WTC11 (cell line): ENCODE measurements at places on chromosomes 16 and 17. TPM values are rescaled to one million over a fixed set of nuclear protein-coding genes. Genes with fewer than 3 reads are reported as not detected.

ZNF267 gene
- total RNA-seq: 18.6 to 25.3 TPM (median 21.8 TPM) in 3 replicates

NFATC3 gene
- 32.5 to 34.6 TPM (median 33.3 TPM) in 3 replicates for total RNA-seq

NCBP3 gene
- total RNA-seq: 48.7 to 51.3 TPM (median 49.6 TPM) in 3 replicates

OR3A3 gene
- not detected in 3 replicates for total RNA-seq

RBL2 gene
- 33.9 to 38.4 TPM (median 34.1 TPM) in 3 replicates for total RNA-seq

TMEM231 gene
- 9.2 to 12.0 TPM (median 10.7 TPM) in 3 replicates for total RNA-seq

GLIS2 gene
- total RNA-seq: 19.5 to 23.0 TPM (median 20.1 TPM) in 3 replicates

CHST6 gene
- total RNA-seq: 20.2 to 23.2 TPM (median 23.1 TPM) in 3 replicates

- peaks cover 7% of the 10 kb centered on the region for H3K36me3 ChIP-seq
- no peak for DNase-seq
- no peaks in the 10 kb centered on the region for H3K4me1 ChIP-seq
- no peak overlapping the region for H3K4me3 ChIP-seq
- no peak overlapping the region for H3K27ac ChIP-seq
- peaks cover 11% of the 10 kb centered on the region; the same call in 1 of the 2 replicates for H3K27me3 ChIP-seq
These were observed 68.0 kb downstream of the AKAP1 start for GRCh38 chr17:57152967-57153528.

GRCh38 chr16:78244131-78244895 is 144.9 kb downstream of the WWOX start:
- DNase-seq: no peak
- no peak overlapping the region for H3K4me3 ChIP-seq
- H3K4me1 ChIP-seq: peaks cover 7% of the 10 kb centered on the region
- H3K36me3 ChIP-seq: no peaks in the 10 kb centered on the region
- H3K27ac ChIP-seq: no peak overlapping the region

DNA sequence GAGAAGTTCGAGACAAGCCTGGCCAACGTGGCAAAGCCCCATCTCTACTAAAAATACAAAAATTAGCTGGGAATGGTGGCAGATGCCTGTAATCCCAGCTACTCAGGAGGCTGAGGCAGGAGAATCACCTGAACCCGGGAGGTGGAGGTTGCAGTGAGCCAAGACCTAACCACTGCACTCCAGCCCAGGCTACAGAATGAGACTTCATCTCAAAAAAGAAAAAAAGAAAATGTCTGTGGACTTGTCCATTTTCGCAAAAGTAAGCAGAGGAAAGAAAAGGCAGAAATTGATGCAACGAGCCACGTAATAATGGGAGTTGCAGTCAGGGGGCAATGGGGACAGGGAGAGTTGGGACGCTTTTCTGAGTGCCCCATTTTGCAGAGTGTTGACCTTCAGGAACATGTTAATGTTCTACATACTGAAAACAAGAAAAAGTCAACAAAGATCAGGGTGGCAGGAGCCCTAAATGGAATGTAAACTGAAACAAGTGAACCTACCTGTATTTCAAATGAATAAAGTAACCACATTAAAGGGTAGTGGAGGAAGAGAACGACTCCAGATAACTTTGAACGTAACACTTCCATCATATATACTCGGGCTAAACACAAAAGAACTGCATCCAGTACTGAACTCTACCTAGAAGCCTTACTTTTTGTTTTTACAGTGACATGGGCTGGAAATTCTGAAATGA is 76.4 kb downstream of the CNGB1 start:
- peaks cover 34% of the 10 kb centered on the region for H3K4me1 ChIP-seq
- DNase-seq: no peak
- H3K27ac ChIP-seq: 0 out of 2 replicates have a peak overlapping the region, but pooled peaks have one; percentile 7
- H3K4me3 ChIP-seq: no peak overlapping the region
- H3K27me3 ChIP-seq: no peaks in the 10 kb centered on the region

GRCh38 chr17:28925912-28926365 is 23.1 kb upstream of the DHRS13 start:
- no peak for DNase-seq
- 0 out of 2 replicates have a peak, but pooled peaks cover 4% of the 10 kb centered on the region for H3K4me1 ChIP-seq
- no peak overlapping the region for H3K4me3 ChIP-seq
- H3K27me3 ChIP-seq: no peaks in the 10 kb centered on the region
- peak overlapping the region; percentile 67 for H3K27ac ChIP-seq

DNA sequence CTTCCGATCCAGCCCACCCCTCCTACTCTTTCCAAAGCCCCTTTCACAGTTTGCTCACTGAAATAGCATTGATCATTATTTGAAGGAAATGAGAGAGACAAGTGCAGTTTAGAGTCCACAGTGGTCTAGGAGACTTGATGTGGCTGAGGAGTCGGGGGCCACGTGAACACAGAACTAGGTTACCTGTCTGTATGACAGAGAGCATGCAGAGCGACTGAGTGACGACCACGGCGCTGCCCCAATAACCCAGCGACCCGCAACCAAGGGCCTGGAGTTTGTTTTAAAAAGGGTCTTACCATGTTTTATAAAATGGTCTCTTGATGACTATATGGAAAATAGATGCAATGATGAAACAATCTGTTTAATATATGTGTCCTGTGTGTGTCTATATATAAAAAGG is 39.5 kb downstream of the NDEL1 start:
- no peak for DNase-seq
- peaks cover 70% of the 10 kb centered on the region for H3K36me3 ChIP-seq
- no peaks in the 10 kb centered on the region for H3K4me1 ChIP-seq

GRCh38 chr17:17351356-17351891 is 48.3 kb downstream of the NT5M start:
- H3K27me3 ChIP-seq: peaks cover 4% of the 10 kb centered on the region; the same call in 1 of the 2 replicates
- no peaks in the 10 kb centered on the region for H3K36me3 ChIP-seq

GRCh38 chr16:74439685-74440084 is 18.4 kb upstream of the CLEC18B start:
- H3K4me3 ChIP-seq: no peak overlapping the region
- peaks cover 21% of the 10 kb centered on the region for H3K36me3 ChIP-seq
- no peaks in the 10 kb centered on the region for H3K27me3 ChIP-seq
- no peaks in the 10 kb centered on the region for H3K4me1 ChIP-seq
- no peak overlapping the region for H3K27ac ChIP-seq

DNA sequence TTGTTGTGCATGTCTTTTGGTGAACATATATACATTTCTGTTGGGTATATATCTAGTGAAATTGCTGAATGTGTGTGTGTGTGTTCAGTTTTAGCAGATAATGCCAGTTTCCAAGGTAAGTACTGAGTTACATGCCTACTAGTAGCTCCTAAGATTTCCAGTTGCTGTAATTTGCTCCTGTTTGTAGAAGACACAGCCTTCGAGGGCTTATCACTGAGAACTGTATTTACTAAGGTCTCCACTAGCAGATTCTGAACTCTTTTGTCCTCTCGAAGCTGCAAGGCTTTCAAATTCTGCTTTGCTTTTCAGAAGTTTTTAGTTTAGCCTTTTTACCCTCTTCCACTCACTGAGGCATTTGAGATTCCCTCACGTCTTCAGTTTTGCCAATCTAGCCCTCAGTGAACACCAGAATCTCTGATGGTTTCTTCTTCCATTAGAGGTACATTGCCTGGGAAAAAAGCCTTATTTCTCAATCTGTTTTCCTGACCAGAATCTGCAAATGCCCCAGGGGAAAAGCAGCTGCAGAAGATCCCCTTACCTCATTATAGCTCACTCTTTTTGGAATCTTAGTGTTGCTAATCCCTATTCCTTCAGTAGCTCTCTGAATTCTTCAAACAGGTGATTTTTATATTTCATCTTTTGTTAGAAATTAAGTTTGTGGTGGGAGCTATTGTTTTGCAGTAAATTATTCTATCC is 52.9 kb downstream of the NF1 start:
- H3K36me3 ChIP-seq: peaks cover 8% of the 10 kb centered on the region
- DNase-seq: no peak
- H3K4me3 ChIP-seq: no peak overlapping the region
- peaks cover 26% of the 10 kb centered on the region for H3K4me1 ChIP-seq
- no peaks in the 10 kb centered on the region for H3K27me3 ChIP-seq
- peak overlapping the region; percentile 44; the same call in 1 of the 2 replicates for H3K27ac ChIP-seq

GRCh38 chr17:66337866-66338485 is 35.6 kb downstream of the PRKCA start:
- no peaks in the 10 kb centered on the region for H3K36me3 ChIP-seq
- no peaks in the 10 kb centered on the region for H3K27me3 ChIP-seq
- no peak overlapping the region for H3K4me3 ChIP-seq
- H3K27ac ChIP-seq: peak overlapping the region; percentile 19; the same call in 1 of the 2 replicates
- DNase-seq: no peak
- H3K4me1 ChIP-seq: peaks cover 15% of the 10 kb centered on the region

- H3K27me3 ChIP-seq: no peaks in the 10 kb centered on the region
- no peak for DNase-seq
- H3K27ac ChIP-seq: no peak overlapping the region
- H3K4me3 ChIP-seq: no peak overlapping the region
These were observed 559.3 kb downstream of the MAF start for GRCh38 chr16:79041206-79041605.

GRCh38 chr16:3020247-3020603 is at the start of gene TNFRSF12A:
TNFRSF12A (plus strand) TSS chr16:3020368; CDS start chr16:3020398, 30 bp downstream.
- H3K36me3 ChIP-seq: peaks cover 18% of the 10 kb centered on the region
- peaks cover 54% of the 10 kb centered on the region for H3K4me1 ChIP-seq
- H3K27ac ChIP-seq: peak within 1 kb of the TSS; percentile 99

DNA sequence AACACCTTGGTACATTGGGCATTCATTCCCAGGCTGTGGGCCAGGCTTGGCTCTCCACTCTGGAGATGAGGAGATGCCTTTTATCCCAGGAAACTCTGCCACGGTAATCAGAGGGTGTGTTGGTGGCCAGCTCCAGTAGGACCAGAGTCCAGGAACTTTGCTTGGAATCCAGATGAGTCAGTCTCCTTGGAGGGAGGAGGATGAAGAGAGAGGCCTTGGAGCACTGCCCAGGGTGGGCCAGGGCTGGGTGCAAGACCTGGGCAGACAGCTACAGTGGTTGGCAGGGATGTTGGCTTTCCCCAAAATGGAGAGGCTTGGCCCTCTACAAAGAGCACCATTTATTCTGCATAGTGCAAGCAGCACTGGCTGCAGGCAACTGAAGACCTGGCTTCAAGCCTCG is 209.0 kb downstream of the RGS9 start:
- no peak overlapping the region for H3K4me3 ChIP-seq
- DNase-seq: no peak
- H3K4me1 ChIP-seq: no peaks in the 10 kb centered on the region
- H3K27me3 ChIP-seq: no peaks in the 10 kb centered on the region; the same call in 1 of the 2 replicates

DNA sequence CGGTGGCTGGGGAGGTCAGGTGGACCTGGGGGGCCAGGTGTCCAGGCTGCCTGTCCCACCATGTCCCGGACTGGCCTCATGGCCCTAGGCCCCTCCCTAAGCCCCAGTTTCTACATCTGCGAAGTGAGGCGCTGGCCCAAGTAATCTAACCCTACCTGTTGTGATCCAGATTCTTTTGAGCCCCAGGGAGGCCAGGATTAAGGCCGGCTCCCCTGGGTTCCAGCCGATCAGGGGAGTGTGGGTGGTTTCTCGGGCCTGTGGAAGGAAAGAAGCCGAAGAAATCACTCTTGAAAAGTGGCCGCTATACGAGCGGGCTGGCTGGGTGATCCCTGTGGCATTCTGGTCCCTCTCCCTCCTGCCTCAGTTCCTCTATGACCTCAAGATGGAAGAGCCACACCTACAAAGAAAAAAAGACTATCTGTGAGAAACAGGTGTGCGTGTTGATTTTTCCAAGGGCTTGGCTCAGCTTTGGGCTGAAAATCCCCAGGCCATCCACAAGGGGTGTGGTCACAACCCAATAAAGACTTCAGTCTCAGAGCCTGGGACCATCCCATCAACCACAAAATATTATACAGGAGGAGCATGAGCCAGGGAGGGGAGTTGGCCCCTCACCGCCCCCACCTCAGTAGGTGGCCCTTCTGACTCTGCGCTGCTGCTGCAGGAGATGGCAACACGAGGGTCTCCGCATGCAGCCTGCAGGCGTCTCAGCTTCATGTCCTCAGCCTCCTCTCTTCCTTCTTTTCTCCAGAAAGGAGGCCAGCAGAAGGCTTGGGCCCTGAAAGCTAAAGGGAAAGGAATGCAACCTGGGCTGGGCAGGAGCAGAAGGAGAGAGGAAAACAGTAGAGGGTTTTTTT is 20.3 kb downstream of the GPR142 start:
- no peak overlapping the region for H3K27ac ChIP-seq
- peaks cover 7% of the 10 kb centered on the region for H3K27me3 ChIP-seq
- no peak overlapping the region for H3K4me3 ChIP-seq
- no peak for DNase-seq
- peaks cover 21% of the 10 kb centered on the region for H3K4me1 ChIP-seq

- H3K27me3 ChIP-seq: peaks cover 6% of the 10 kb centered on the region; the same call in 1 of the 2 replicates
- no peaks in the 10 kb centered on the region for H3K36me3 ChIP-seq
- no peak overlapping the region for H3K27ac ChIP-seq
- no peak for DNase-seq
These were observed 2.3 kb downstream of the ITGAM start for GRCh38 chr16:31262084-31262483.

GRCh38 chr16:83552228-83552627 is 255.6 kb upstream of the HSBP1 start:
- no peaks in the 10 kb centered on the region for H3K36me3 ChIP-seq
- no peak overlapping the region for H3K27ac ChIP-seq
- no peak for DNase-seq
- peaks cover 16% of the 10 kb centered on the region for H3K4me1 ChIP-seq

- peaks cover 6% of the 10 kb centered on the region for H3K4me1 ChIP-seq
- H3K4me3 ChIP-seq: no peak overlapping the region
- H3K36me3 ChIP-seq: no peaks in the 10 kb centered on the region
- H3K27ac ChIP-seq: no peak overlapping the region
- no peak for DNase-seq
These were observed 169.5 kb downstream of the HS3ST3B1 start for GRCh38 chr17:14470417-14470816.

GRCh38 chr16:85174871-85175723 is 62.8 kb upstream of the CIBAR2 start:
- H3K4me3 ChIP-seq: no peak overlapping the region
- peaks cover 22% of the 10 kb centered on the region for H3K27me3 ChIP-seq
- DNase-seq: no peak
- H3K4me1 ChIP-seq: peaks cover 50% of the 10 kb centered on the region
- H3K36me3 ChIP-seq: no peaks in the 10 kb centered on the region

GRCh38 chr16:1351582-1352362 is at the start of the genes GNPTG and TSR3:
GNPTG (plus strand) TSS chr16:1351931; CDS start chr16:1351966, 35 bp downstream.
TSR3 (minus strand) TSS chr16:1351878; CDS start chr16:1351804, 74 bp downstream.
- peaks cover 9% of the 10 kb centered on the region for H3K4me1 ChIP-seq
- peak within 1 kb of the TSS; percentile 86 for H3K4me3 ChIP-seq
- H3K36me3 ChIP-seq: no peaks in the 10 kb centered on the region; the same call in 1 of the 2 replicates
- no peak within 1 kb of the TSS for H3K27ac ChIP-seq
- no peaks in the 10 kb centered on the region for H3K27me3 ChIP-seq
- peak; percentile 80 for DNase-seq

DNA sequence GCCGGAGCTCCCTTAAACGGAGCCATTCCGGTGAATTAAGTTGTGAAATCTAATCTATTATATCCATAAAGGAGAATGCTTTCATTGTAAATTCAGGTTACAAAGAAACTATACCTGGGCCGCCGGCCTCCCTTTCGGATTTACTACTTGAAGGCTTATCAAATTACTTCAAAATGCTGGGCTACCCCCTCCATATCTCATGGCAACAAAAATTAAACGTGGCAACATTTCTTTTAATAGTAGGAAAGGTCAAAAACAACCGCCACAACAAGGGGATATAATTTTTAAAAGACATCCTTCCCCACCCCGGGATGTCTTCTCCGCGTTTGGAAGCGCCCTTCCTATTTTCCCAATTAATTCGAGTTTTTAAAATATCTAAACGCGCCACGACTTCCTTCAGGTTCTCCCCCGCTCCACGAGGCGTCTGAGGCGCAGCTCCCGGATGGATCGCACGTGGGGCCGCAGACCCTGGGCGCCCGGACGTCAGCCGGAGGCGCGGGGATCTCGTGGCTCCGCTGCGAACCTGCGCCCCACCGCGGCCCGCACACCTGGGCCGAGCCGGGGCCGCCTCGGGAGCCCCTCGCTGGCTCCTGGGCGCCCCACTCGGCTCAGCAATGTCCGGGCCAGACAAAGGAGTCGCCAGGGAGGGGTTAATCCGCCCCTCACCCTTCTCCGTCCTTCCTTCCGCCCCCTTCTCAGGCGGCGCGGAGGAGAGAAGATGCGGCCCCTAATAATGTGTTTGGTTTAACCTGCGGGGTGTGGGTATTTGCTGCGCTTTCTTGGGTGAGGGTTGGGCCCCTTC is 47.4 kb upstream of the SLC38A10 start:
- DNase-seq: peak; percentile 49
- no peaks in the 10 kb centered on the region for H3K36me3 ChIP-seq
- peaks cover 77% of the 10 kb centered on the region for H3K27me3 ChIP-seq
- peak overlapping the region; percentile 90 for H3K4me3 ChIP-seq
- peaks cover 34% of the 10 kb centered on the region for H3K4me1 ChIP-seq
- peak overlapping the region; percentile 70 for H3K27ac ChIP-seq
